Germinal center (tissue), 1 donor: ENCODE measurements at places on chromosomes 12 and 14.
A peak's percentile ranks its signal among the peaks of the same experiment; 100 is the strongest.

- no peak for DNase-seq
Measured at GRCh38 chr12:28032811-28033537, 60.4 kb upstream of the PTHLH start.

GRCh38 chr12:11881835-11882234 is 188.9 kb upstream of the BCL2L14 start:
- no peak for DNase-seq

DNA sequence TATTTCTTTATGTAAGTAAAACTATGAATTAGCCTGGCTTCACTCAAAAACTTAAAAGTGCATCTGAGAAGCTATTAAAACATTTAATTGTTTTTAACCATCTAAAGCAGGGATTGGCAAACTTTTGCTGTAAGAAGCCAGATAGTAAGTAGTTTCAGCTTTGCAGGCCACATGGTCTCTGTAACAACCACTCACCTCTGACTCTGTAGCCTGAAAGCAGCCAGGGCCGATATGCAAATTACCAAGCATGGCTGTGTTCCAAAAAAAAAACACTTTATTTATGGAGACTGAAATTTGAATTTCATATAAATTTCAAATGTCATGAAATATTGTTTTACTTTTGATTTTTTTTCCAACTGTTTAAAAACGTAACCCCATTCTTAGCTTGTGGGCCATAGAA is 95.3 kb downstream of the CIT start:
- DNase-seq, result peak; percentile 38

GRCh38 chr12:70994217-70994788 is 73.8 kb upstream of the PTPRR start:
- no peak for DNase-seq

DNA sequence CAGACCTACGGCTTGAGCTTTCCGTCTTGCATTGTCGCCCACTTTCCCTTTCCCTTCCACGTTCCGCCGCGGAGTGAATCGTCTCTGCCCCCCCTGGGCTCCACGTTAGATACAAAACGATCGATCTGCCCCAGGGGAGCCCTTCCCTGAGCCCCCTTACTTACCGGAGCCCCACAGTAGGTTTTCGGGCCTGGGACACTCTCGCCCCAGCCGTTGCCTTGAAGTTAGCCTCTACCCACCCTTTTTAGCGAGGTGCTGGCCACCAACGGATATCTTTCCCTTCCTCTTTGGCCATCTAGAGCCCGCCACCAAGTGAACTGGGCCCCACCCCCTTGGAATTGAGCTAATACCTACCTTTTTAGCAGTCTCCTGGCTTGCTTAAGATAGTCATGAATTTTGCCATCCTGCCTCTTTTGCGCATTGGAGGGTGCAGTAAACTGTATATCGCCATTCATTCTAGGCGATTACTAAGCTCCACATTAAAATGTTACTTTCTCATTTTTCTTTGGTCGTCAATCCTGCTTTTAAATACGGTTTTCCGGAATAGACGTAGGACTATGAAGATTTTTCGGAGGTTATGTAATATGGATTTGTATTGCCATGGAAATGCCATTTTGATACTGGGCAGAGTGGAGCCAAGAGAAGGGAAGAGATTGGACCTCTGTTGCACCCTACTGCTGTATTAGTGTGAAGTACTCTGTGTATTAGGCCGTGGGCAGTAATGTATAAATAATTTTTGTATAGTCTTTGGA is 764 bp downstream of the RBM25 start:
- peak; percentile 10 for DNase-seq

DNA sequence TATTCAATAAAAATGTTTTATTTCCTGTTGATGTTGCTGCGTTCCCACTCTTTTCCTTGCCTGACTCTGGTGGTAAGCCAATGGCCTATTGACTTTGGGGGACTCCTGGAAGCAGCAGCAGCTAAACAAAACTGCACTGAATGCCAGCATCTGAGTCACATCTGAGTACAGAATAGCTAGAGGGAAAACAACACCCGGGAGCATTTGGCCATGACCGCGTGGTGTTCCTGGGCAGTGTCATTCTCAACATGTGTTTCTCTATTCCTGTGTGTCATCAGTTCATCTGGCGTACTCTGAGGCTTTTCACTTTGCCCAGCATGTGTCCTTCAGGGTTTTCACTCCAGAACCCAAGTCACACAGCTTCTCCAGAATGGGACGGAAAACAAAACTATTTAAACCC is 238.8 kb downstream of the PAWR start:
- no peak for DNase-seq

GRCh38 chr12:2794736-2795289 is at the start of gene FKBP4:
Gene FKBP4 (plus strand): TSS chr12:2794970. CDS start chr12:2795140, 170 bp downstream.
- DNase-seq, result peak; percentile 92

DNA sequence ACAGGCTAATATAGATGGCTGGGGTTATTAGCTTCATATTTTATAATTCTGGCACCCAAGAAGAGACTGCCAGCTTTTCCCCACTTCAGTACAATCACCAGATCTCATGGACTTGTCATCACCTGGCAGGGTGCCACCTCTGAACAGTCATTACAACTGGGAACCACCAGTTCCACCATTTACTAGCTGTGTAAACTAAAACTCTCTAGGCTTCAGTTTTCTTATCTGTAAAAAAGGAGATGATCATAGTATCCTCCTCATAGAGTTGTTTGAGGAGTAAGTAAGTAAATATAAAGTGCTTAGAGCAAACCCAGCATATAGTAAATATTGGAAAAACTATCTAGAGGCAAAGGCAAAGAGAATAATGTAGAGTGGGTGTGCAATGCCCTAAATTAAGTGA is 19.3 kb downstream of the CPNE8 start:
- no peak for DNase-seq

GRCh38 chr14:55434805-55435174 is 5.6 kb downstream of the TBPL2 start:
- no peak for DNase-seq

DNA sequence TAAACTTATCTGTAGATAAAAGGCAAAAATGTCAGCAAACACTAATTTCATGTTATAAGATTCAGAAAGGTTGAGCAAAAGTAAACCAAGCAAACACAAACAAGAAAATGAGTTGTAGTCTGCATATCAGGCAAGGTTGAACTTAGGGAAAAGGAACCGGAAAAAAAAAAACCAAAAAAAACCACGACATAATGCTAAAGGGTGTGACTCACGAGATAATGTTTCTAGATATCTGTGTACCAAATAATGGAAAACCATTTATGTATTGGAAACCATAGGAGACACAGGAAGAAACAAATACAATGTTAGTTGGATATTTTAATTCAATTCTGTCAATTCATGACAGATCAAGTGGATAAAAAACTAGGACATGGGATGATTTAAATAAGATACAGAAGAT is 60.5 kb downstream of the GPATCH2L start:
- DNase-seq, result no peak

DNA sequence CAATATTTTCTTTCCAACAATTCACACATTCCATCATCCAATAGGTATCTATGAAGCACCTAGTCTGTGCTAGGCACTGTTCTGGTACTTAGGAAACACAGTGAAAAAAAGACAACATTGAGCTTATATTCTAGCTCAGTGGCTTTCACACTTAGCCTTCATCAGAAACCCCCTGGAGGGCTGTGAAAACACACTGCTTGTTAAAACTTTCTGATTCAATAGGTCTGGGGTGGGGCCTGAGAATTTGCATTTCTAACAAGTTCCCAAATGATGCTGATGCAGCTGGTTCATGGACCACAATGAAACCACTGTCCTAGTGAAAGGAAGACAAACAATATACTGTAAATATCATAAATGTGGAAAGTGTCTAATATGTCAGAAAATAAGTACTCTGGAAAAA is 5.9 kb downstream of the VTI1B start:
- no peak for DNase-seq

DNA sequence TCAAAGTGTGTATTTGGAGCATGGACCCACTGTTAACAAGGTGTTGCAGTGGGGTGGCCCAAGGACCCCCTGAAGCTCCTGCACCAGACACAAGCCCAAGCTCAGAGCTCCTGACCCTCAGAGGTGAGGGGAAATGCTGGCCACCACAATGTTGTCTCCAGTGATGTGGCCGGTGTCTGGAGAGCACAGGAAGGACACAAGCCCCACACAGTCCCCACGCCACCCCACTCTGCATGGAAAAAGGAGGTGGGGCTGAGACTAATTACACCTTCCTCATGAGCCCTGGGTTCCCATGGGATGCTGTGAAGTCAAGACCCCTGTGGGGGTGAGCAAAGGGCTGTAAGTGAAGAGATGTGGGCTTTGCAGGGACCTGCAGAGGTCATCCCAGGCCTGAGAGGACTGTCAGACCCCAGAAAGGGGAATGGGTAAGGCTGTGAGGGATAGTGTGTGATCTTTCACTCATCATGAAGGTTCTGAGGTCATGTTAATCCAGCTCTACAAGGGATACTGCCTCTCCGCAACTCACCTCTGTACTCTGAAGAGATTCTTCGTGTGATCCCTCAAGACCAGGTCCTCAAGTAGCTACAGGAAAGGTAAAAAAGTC is 136.3 kb upstream of the DHRS4 start:
- DNase-seq, result no peak

DNA sequence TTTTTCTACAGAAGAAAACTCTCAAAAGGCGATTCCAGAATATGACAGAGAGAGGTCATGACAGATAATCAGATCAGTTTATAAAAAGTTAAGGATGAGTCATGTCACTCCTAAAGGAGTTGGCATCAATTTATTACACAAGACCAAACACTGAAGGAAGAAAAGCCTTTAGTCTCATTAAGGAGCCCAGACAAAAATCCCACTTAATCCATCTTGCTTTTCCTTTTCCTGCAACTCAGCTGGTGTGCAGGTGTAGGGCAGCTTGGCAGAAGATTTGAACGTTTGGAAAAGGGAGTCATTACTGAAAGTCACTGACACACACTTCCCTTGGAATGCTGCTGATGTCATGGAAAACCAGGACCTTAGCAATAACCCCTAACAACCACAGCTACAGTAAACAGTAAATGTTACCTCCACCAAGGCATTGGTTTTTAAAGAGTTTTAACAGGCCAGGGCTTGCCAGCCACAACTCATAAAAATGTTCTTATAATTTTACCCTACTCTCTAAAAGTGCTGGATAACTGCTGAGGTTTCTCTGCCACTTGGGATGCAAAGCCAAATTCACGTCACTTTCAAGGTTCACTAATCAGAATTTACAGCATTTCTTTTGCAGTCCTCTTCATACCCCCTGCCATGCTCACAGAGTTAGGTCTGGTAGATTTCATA is 320.6 kb downstream of the RAD51B start:
- DNase-seq, result no peak

DNA sequence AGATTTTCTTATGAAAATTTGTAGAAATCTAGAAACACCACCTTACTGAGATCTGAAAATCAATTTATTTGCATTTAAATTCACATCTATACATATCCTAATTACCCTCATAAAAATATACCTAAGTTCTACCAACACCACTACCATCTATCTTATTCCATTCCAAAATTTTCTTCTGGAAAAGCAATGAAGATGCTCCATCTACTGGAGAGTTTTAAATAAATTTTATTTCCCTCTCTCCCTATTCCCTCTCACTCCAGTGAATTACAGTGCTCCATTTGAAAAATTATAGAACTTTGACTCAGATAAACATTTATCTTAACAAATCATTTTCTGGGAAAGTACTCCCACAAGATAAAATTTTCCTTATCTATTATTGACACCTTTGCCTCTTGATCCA is 2.3 kb upstream of the C14orf39 start:
- DNase-seq, result no peak

DNA sequence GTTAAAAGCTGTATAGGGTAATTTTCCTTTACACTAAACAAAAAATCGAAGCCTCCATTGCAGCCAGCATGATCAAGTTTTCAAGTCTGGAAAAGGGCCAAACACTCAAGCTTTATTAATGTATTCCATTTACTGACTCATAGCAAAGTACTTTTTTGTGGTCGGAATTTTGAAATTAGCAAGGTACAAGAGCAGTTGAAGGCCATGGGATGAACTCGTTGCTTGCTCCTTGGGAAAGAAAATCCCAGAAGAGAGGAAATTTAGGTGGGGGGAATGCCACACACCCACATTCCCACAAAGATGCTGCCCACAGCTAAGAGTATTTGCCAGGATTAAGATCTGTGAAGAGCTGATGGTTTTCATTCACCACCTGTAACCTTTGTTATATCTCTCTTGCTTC is 333.7 kb downstream of the EGLN3 start:
- DNase-seq, result no peak

GRCh38 chr12:50732591-50732990 is 31.3 kb upstream of the ATF1 start:
- DNase-seq, result no peak

DNA sequence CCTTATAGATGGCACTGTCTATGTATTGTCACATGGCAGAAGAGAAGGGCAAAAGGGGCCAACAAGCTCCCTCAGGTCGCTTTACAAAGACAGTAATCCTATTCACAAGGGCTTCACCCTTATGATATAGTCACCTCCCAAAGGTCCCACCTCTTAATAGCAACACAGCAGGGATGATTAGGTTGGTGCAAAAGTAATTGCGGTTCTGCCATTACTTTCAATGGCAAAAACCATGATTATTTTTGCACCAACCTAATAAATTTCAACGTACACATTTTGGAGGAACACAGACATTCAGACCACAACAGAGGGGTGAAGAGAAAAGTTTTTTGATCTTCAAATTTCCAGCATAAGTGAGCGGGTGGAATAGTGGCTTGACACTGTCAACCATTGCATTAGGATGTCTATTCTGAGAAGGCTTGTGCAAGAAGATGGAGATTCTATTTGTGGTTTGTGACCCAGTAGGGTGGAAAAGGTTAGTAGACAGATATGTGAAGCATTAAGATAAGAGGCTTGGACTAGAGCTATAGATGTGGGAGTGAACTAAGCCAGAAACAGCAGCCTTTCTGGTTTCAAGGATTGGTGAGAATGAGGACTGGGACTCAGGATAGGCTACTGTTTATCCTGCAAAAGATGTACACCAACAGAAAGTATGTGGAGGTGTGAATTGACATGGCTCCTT is 75.5 kb upstream of the CPSF6 start:
- no peak for DNase-seq

- no peak for DNase-seq
Measured at GRCh38 chr12:2413301-2413700, 360.5 kb downstream of the CACNA1C start.

DNA sequence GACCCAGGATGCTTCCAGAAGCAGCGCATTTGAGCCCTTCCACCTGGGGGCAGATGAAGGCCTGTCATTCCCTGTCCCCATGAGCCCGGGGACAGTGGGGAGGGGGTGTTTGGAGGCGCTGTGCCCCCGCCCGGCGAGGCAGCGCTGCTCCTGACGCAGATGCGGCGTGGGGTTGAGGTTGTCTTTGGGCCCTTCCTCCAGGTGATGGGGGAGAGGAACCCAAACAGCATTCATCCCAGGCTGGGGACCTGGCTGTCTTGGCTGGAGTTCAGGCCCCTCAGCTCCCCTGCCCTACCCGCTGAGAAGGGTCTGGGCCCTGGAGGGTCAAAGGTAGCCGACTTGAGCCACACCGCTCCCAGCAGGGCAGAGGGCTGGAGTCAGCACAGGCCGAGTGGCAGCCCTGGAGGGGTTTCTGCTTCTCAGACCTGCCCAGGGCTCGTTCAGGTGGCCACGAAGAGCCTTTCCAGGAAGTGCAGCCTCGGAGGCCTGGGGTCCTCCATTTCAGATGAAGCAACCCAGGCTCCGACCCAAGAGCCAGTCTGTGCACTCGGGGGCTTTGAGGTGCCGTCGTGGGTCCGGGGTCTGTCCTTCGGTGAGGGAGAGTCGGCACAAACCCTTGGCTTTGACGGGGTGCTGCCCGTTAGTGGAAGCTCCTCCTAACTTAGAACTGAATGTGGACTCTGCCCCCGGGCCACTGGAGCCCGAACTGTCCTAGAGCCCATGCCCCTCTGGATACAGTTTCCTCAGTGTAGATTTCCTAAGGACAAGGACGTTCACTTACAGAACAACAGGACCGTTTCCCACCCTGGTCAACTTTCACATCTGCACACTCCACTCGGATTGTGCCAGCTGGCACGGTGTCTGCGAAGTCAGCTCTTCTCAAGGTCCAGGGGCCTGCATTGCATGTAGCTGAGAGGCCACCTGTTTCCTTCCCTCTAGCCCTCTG is 16.1 kb downstream of the ACADS start:
- no peak for DNase-seq
